ENCODE measurements at places on chromosomes 6 and 20.

DNA sequence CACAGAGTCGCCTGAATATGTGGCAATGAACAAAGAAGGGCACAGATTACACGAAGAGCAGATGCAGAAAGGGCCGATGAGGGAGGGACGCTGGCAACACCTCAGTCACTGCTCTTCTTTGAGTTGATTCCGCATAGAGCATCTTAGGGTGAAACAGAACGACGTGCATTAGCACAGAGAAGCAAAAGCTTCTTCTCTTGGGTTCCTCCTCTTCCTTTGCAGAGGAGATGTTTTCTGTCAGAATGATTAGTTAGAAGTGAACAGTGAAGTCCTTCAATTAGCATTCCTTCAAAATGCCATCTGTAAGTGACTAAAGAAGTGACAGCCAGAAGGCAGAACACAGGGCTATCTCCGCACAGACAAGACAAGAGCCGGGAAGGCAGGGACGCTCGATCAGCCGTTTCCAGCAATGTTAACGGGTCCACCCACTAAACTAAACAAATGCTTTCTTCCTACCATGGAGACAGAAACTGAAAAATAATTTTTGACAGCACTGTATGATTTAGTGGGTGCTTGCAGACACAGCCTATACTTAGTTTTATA is 219.8 kb upstream of the AGPAT4 start:
- no peak for DNase-seq

GRCh38 chr6:81950877-81951276 is 198.4 kb upstream of the TENT5A start:
- no peak for DNase-seq

GRCh38 chr6:132365281-132365907 is 35.9 kb downstream of the MOXD1 start:
- DNase-seq, result no peak

GRCh38 chr20:53708129-53708968 is 114.7 kb upstream of the ZNF217 start:
- DNase-seq, result no peak

DNA sequence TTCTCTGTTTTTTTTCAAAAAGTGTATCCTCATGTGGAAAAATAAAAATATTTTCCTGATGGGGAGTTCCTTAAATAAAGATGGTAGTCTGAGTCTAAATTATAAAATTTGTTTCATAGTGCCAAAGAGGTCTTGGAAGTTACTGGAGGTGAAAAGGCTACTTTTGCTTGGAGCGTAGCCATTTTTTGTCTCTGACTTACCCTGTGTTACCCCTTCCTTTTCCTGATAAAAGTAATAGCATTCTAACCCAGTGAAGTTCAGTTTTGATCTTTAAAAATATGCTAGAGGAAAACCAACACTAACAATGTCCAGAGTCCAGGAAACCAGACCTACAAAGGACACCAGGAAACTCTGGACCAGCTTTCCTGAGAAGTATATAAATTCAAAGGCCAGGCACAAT is 112.2 kb upstream of the FOXO3 start:
- no peak for DNase-seq

- no peak for DNase-seq
Observed at GRCh38 chr20:31968291-31969126, 558 bp downstream of the XKR7 start.

GRCh38 chr20:62762376-62762775 is 33.9 kb upstream of the MRGBP start:
- DNase-seq, result no peak

GRCh38 chr6:42381850-42382249 is 69.9 kb downstream of the TRERF1 start:
- DNase-seq, result no peak
